ENCODE measurements at places on chromosomes 13 and 19.
A peak's percentile ranks its signal among the peaks of the same experiment; 100 is the strongest.

- no peak for DNase-seq
Observed at GRCh38 chr19:29532097-29532496, 6.3 kb downstream of the VSTM2B start.

- no peak for DNase-seq
Observed at GRCh38 chr19:19111136-19111835, 27.0 kb downstream of the TMEM161A start.

DNA sequence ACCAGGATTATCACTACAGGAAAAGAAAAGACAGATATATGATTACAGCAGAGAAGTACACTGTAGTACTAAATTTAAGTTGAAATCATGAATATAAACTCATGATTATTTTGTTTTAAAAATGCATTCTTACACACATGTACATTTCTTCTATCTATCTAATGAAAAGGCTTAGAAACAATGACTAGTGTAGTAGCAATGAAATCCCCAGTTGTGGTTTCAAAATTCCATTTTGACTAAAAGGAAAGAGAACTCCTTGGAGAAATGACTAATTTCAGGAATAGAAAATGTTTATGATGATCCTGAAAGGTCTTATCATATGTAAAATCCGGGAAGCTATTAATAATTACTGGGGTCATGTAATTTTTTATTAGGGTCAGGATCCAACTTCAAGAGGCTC is 195.0 kb upstream of the STARD13 start:
- DNase-seq, result no peak

DNA sequence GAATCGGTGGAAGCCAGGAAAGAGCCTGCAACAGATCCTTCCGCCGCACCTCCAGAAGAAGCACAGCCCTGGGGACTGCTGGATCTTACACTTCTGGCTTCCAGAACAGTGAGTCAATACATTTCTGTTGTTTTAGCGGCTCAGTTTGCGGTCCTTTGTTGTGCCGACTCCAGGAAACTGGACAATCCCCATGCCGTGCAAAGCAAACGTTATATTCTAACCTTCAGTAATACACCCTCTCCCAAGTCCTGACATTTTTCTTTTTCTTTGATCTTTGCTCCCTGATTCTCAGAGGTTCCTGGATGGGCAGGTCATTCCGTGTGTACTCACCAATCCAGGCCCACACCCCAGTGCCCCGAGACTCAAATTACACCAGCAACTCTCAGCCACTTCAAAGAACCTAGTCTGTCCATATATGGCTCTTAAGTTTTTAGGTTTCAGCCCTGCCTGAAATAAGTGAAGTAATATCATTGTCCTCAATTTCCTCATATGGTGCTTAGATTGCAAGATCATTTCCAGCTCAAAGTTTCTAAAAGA is 387.1 kb upstream of the SGCG start:
- DNase-seq, result no peak

DNA sequence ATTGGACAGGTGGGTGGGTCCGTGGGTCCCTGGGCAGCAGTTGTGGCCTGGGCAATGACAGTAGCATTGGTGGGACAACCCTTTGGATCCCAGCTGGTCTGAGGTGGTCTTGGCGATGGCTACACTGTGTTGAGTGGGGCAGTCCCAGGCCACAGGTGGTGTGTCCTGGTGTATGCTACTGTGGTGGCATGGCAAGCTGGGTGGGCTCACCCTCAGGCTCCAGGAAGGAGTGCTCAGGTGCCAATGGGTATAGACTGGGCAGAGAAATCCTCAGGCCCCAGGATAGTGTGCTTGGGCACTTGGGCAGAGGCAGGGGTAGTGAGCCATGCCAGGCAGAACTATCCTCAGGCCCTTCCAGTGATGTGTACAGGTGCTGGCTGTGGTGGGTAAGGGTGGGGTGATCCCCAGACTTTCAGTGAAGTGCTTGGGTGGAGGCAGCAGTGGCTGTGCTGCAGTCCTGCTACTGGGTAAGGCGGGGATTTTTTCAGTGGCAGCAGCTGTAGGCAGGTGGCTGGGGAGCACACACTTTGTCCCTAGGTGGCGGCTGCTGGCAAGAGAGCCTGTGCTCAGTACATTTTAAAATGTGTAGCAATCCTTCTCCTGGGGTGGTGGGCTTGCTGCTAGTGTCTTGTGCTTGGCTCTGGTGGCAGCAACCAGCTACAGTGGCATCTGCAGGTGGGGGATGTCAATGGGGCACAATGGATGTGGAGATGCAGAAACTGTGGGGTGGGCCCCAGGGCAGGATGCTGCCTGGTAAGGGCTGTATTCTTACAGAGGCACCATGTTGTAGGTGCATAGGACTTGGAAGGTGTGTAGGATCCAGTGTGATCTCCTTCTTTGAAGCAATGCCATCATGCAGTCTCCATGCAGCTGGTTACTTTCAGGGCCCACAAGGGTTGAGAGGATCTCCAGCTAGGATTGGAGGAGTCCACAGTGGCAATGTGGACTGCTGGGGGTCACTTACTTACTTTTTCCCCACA is 64.9 kb downstream of the DNAJC3 start:
- DNase-seq, result no peak

DNA sequence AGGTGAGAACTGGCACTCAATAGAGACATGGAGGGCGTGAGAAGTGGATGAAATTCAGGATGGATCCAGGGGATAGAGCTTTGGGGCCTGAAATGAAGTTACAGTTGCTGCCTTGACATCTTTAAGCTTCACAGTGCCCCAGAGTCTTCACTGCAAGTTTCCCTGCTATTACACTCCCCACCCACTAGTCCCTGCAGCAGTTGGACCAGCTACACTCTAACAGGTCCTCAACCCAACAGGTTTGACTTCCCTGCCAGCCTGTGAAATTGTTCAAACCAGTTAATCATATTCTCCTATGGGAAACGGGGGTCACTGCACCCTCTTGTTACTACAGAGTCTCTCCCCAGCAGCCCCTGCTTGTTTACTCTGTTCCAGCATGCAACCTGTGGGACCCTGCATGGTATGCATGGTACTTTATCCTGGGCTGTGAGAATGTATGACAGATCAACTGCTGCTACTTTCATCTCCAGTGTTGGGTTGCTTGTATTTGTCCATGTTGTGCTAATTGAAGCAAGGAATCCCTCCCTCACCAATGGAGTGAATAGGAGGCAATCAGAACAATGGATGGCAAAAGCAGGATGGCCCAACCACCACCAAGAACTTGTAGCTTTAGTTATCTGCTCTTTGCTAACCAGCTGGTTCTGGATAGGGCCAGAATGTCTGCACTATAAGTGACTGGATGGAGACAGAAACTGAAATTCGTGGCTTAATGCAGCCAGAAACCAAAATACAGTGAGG is 314.2 kb downstream of the OLFM4 start:
- no peak for DNase-seq

- DNase-seq, result no peak
Observed at GRCh38 chr19:19610376-19611202, 7.9 kb downstream of the PBX4 start.

DNA sequence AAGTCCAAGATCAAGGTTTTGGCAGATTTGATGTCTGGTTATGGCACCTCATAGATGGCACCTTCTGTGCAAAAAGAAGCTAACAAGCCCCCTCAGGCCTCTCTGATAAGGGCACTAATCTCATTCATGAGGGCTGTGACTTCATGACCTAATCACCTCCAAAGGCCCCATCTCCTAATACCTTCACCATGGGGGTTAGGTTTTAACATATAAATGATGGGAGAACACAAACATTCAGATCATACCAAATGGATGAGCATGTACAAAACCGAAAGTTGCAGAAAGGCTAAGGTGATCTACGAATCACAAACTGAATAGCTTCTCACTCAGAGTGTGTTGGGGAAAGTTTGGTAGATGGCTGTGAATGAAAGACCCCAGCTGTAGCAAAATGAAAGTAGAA is 217.4 kb downstream of the TBC1D4 start:
- DNase-seq, result no peak

GRCh38 chr19:52307275-52307674 is 10.3 kb downstream of the ZNF480 start:
- peak; percentile 43 for DNase-seq

DNA sequence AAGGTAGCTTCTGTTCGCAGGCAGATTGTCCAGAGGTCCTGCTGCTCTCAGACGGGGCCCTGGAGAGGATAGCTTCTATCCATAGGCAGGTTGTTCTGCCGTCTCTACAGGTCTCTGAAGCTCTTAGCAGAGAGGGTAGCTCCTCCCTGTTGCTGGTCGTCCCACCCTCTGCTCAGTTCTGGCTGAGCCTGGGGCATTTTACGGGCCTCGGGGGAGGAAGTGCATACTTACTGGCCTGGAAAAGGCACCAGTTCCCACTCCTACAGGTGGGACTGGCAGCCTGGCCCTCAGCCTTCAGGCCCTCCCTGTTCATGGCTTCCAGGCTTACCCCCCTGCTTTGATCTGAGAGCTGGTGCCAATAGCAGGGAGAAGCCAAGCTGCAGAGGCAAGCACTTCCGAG is 42.3 kb downstream of the USPL1 start:
- DNase-seq, result peak; percentile 86

DNA sequence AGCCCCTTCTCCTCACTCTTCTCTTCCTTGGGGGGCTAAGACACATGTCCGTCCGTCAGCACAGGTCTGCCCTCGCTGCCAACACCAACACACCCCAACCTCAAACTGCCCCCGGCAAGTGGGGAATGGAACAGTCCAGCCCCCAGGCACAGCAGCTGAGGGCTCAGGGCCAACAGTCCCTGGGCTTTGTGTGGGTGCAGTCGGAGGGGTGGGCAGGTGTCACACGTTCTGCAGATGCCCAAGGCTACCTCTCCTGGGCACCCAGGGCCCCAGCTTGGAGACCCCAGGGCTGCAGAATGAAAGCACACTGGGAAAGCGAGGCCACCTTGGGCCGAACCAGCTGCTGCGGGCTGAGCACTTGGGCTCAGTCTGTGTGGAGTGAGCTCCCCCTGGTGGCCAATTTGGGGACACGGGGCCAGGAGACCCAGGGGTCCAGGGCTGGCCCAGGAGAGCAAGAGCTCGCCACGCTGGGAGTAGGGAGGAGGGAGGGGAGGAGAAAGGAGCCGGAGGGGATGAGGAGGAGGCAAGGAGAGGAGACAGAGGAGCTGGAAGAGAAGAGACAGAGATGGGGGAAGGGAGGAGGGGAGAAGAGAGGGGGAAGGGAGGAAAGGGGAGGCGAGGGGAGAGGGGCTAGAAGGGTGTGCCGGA is 14.0 kb upstream of the ATP8B3 start:
- peak; percentile 64 for DNase-seq

DNA sequence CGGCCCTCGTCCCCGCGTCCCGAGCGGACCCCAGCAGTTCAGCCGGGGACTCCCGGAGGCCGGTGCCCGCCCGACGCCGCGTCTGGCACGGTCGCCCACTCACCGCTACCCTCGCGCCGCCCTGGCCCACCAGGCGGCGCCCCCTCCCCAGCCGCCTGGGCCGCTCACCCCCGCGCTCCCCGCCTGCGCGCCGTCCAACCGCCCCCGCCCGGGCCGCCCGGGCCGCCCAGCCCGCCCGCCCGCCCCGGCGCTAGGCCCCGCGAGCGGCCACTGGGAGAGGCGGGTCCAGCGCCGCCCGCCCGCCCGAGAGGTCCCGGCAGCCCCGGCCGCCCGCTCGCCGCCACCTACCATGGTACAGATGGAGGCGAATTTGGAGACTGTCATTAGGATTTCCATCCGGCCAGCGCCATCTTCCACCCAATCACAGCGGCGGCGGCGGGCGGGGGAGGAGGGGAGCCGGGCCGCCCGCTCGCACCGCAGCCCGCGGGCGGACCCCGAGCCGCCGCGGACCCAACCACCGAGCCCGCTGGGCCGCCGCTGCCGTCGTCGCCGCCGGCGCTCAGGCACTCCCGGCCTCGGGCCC is at the start of gene USP12:
USP12 (minus strand) TSS at position 568 of the 583 bp plus-strand sequence; CDS start at position 396, 172 bp downstream.
- peak; percentile 71 for DNase-seq

- no peak for DNase-seq
Observed at GRCh38 chr19:54201172-54201701, 579 bp downstream of the RPS9 start.

DNA sequence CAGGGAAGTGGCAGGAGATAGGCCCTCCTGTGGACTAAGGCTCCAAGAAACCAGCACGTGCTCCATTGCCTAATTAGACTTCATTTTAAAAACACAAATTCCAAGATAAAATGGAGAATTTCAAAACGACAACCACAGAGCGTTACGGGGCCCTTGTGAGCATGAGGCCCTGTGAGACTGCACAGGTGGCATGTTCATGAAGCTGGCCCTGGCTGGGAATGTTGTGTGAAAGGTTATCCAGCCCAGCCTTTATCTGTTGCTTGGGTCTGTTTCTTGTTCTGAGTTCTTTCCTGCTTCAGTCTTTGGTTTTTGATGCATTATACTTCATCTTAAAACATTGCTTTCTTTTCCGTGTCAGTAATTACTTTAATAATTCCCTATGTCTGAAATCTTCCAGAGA is 99.0 kb downstream of the LACC1 start:
- DNase-seq, result no peak

DNA sequence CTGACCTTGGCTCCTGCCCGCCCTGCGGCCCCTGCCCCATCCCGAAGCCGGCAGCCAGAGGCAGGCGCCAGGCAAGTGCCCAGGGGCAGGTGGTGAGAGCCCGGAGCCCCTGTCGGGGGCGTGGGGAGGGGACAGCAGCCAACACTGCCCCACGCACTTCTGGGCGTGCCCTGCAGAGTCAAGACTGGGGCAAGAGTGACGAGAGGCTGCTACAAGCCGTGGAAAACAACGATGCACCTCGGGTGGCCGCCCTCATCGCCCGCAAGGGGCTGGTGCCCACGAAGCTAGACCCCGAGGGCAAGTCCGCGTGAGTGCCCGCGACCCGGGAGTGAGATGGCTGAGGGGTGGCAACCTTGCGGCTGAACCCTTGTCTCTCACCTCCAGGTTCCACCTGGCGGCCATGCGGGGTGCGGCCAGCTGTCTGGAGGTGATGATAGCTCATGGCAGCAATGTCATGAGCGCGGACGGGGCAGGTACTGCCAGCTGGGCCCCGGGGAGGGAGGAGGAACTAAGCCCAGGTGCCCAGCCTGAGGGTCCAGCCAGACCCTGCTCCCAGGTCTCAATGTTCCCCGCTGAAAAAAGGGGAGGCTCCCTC is 17.3 kb downstream of the ANKRD24 start:
- no peak for DNase-seq

GRCh38 chr13:91313103-91313502 is 34.4 kb upstream of the MIR17HG start:
- DNase-seq, result peak; percentile 14

DNA sequence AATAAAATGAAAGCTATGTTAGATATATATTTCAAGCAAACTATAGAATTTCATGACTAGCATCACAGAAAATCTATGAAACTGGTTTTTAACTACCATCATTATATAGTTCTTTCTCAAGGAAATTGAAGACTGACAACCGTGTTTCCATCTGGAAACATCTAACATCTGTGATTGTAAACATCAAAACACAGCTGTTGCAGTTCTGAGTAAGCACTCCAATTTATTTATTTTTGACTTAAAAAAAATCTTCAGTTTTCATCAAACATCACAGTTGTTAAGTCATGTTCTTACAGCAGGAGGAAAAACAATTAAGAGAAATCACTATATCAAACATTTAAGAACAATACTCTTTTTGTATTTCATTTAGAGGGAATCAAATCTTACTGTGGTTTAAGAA is 1653.0 kb upstream of the MIR17HG start:
- no peak for DNase-seq

- no peak for DNase-seq
Observed at GRCh38 chr13:39957868-39958677, 302.6 kb downstream of the COG6 start.

GRCh38 chr13:50592412-50593155 is 250.9 kb downstream of the DLEU7 start:
- DNase-seq, result no peak

GRCh38 chr19:2491130-2491801 is 15.3 kb downstream of the GADD45B start:
- DNase-seq, result no peak

All from NB4 (cell line).